ENCODE measurements at places on chromosomes 2 and 18.

DNA sequence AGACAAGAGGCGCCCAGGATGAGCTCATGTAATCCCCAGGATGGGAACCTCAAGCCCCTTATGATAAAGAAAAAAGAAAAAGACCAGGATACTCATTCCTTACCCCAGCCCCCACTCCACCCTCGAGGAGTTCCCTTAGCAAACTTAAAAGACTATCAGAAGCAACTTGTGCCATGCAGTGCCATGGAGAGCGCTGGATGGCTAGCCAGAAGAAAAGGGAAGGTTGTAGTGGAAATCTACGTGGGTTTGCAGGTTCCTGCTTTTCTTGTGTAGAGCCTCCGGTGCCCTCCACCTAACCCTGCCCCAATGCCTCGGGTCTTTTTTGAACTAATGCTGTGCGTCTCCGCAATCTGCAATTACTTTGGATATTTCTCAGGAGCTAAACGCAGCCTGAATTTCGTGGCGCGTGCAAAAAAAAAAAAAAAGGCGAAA lies 16.2 kb upstream of the BCL11A start:
- DNase-seq = peak; percentile 29

DNA sequence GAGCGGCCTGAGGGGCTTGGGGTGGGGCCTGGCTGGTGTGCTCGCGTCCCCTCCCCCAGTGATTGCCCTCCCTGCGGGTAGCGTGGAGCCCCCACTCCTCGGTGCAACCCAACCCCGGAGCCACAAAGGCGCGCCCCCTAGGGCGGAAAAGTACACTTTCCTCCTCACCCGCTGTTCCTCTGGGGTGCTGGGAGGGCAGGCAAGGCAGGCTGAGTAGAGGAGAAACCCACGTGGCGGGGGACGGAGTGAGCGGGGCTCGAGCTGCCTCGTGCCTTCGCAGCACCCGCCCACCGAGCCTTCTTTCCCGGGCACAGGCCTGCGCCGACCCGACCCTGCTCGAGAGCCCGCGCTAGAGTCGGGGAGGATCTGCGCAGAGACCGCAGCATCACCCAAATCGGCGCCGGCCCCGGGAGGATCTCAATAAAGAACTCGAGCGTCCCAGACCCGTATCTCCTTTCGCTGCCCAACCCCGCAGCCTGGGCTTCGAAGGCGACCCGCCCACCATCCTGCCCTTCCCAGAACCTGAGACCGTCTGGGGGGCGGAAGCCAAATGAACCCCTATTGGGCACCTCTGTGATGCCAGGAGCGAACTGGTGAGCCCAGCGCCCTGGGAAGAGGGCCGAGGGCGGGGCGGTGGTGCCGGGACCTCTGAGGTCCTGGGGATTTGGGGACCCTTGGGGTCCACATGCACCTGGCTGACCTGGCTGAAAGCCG lies 1.5 kb downstream of the UCN start:
- DNase-seq = no peak

DNA sequence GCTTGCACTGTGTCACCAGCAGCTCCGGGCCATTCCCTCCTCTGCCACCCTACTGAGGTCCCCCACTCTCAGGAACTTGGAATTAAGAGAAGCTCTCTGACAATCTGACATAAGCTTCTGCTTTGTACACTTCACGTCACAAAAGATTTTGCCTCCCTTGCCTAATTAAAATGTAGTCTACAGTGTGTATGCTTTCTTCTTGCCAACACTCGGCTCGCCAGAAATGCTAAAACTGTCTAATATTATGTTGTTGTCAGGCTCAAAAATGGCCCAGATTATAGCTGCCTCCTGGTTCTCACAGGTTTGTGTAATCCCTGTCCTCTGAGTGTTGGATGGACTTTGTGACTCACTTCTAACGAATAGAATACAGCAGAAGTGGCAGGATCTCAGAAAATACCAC lies 474.7 kb downstream of the MBD2 start:
- DNase-seq = no peak

- no peak for DNase-seq
These were observed 8.8 kb downstream of the PASK start for GRCh38 chr2:241140445-241140840.

DNA sequence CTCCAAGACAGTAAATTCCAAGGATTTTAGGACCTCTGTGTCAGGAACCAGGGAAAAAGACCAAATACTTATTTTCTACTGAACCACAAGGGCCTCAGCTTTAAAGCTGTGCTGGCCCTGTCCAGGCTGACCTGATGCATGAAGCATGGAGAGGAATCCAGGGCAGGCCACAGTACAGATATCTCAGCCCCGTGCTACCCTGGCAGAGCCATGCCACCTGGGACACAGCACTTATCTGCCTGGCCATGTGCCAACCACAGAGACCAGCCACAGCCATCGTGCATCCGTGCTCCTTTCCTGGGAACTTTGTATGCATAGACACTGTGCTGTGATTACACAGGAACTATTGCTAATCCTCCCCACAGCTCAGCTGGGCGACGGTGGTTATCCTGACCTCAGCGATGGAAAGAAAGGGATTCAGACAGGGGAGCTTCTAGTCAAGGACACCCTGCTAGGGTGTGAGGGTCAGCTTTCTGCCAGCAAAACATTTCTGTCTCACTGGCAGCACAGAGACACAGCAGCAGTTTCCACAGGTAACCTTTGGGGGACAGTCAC lies 687.4 kb upstream of the ID2 start:
- no peak for DNase-seq

DNA sequence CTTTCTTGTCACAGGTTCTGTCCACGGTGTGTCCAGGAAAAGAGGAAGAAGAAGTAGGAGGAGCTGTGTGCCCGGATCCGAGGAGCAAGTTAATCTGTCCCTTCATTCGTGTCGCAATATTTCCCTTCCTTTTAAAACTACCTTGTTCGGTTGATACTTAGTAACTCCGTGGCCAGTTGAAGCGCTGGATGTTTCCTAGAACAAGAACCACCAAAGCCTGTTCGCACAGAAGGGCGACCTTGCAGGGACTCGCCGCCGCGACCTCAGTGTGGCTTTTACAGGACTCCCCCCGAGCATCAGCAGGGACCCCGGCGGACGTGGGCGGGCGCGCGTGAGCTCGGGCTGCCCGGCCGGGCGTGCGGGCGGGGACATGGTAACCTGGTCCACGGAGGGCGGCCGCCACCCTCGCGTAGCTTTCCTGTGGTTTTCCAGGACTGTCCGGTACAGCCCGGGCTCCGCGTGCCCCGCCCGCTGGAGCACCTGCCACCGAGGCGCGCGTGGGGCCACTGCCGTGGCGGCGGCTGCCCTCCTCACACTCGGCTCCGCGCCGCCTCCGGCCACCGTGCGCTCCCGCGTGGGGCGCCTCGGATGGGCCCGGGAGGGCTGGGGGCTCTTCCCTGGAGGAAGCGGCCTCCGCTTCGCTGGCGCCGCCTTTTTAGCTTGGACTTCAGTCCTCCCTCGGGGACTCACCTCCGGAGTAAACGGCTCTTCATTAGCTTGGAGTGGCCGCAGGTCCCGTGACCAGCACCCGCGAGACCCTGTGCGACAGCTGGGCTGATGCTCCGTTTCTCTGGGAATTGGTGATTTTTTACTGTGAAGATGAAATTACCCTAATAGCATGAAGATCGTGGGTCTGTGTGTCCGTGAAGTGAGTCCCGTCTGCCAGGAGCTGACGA lies 9.2 kb upstream of the D2HGDH start:
- no peak for DNase-seq

DNA sequence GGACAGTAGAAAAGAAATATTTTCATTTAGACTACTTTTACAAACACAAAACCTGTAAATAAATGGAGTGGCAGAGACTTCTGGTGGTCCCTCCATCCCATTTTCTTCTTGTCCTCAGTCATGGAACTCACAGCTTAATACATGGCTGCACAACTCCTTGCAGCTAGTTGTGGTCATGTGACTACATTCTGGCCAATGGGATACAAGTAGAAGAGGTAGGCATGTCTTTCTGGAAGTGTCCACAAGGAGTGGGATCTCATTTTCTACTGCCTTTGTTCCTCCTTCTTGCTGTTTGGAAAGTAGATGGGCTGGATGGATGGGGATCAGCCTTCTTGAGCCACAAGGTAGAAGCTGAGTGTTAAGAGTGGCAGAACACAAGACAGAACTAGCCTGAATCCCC lies 555.8 kb downstream of the SATB2 start:
- no peak for DNase-seq
